ENCODE measurements at places on chromosomes 7 and 10.

GRCh38 chr10:27188897-27189296 lies 33.7 kb downstream of the MASTL start:
- no peak for DNase-seq

GRCh38 chr7:99372275-99373090 lies 2.0 kb upstream of the ARPC1B start:
- DNase-seq, result no peak

DNA sequence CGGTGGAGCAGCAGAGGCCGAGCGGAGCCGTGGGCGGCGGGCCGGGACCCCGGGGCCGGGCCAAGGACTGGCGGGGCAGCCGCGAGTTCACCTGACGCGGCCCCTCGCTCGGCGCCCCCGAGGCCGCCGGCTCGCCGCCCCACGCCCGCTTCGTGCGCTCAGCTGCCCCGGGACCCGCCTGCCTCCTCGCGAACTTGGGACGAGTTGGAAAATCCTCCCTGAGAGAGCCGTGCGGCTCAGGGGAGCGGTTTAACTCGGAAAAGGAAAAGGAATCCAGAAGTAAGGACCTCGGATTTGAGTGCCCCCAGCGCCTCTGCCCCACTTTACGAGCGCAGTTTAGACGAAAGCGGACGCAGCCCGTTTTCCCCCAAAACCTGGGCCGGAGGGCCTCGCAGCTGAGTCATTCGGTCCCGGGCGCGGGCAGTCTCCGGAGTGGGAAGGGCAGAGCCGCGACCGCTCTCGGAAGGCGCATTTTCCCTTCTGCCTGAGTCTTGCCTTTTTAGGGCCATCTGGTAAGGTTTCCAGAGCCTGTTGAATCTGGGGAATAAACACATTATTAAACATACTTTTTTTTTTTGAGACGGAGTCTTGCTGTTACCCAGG lies 744 bp downstream of the CREM start:
- no peak for DNase-seq

GRCh38 chr7:44607141-44608068 lies 978 bp downstream of the OGDH start:
- no peak for DNase-seq

- no peak for DNase-seq
Measured at GRCh38 chr7:90061077-90061476, 93.2 kb upstream of the STEAP1 start.

GRCh38 chr7:68680235-68680872 lies 917.9 kb upstream of the AUTS2 start:
- no peak for DNase-seq

DNA sequence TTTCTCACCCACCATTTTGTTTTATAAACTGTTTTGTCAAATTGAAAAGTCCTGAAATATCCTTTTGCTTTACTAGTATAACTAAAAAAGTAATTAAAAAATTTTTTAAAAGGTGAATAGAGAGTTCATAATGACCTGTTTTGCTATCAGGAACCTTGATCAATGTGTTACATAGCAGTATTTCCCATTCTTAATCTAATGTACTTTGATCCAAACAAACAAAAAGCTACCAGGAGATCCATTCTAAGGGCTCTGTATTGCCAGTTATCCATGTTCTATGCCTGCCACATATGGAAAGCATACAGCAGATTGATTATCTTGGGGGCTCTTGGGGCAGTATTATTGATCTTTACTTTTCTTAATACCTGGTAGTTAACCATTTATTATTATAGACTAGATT lies 32.1 kb downstream of the ZMYND11 start:
- no peak for DNase-seq

DNA sequence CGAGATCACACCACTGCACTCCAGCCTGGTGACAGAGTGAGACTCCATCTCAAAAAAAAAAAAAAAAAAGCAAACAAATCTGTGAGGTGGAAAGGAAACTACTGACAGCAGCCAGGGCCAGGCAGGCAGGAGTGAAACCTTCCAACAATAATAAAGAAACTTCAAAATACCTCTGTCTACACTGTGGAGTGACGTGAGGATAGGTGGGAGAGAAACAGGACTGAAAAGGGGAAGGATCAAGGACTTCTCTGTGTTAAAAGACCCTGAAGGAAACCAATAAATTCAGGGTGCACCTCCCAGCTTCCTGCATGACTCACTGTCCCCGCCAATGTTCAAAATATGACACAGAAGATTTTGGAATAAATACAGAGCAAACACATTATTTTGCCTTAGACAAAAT lies 82.9 kb downstream of the KIAA1549 start:
- no peak for DNase-seq

GRCh38 chr7:122380992-122381391 lies 76.4 kb upstream of the FEZF1 start:
- no peak for DNase-seq

DNA sequence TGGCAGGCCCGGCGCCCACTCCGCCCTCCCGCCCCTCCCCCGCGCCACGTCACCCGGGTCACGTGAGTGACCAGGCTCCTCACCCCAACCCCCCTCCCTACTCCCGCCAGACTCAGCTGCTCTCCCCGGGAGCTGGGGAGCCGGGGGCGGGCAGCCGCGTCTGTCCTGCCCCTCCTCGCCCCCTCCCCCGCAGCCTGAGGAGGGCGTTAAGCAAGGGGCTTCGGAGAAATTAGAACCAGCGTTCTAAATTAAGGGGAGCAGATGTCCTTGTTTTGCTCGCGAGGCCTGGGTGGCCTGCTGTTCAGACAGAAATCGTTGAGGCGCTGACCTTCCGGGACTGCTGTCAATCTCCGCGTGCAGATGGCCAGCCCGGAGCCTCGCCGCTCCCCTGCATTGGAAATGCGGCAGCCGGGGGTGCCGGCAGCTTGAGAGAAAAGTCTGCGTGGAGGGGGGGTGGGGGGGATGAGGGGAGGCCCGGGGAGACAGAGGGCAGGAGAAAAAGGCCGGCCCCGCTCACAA lies 102.2 kb upstream of the ZNF438 start:
- peak; percentile 50 for DNase-seq

DNA sequence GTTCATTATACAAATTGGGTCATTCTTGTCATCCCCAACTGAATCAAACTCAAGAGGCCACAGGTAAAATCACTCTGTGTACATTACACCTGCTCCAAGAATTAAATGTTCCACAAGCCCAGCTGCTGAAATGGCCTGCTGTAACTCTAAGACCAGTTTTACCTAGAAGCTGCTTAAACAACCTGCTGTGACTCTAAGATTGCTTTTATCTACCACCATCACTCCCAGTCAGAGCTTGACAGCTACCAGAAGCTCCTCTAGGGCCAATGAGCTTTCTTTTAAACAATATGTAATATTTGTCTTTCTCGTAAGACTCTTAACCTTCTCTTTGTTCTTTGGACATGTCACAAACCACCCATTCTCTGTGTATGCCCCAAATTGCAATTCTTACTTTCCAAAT lies 141.8 kb upstream of the LRGUK start:
- no peak for DNase-seq

GRCh38 chr7:91434836-91435235 lies 170.6 kb downstream of the FZD1 start:
- no peak for DNase-seq

- DNase-seq, result no peak
Measured at GRCh38 chr10:72315611-72316385, 38.9 kb downstream of the DNAJB12 start.

- no peak for DNase-seq
Measured at GRCh38 chr10:66748217-66748616, 177.6 kb upstream of the LRRTM3 start.

DNA sequence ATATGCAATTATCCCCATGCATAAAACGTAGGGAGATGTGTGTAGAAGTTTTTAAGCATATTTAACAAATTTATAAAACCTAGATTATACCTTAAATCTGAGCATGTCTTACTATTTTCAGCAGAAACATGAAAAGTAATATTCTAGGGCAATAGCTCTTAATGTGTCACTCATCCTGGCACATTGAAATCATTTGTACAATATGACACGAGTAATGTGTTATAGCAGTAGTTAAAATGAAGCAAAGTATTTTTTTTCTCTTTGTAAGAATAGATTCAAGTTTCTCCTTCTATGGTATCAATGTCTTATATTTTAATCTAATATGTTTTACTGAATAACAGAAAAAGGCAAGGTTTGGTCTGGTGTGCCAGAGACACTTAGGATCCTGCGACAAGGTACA lies 274.9 kb upstream of the PLXDC2 start:
- DNase-seq, result no peak

GRCh38 chr7:2512179-2512661 lies 7.4 kb upstream of the LFNG start:
- DNase-seq, result no peak

- no peak for DNase-seq
Measured at GRCh38 chr7:151540146-151540545, 20.5 kb upstream of the RHEB start.

- no peak for DNase-seq
Measured at GRCh38 chr7:3134745-3135144, 91.1 kb upstream of the CARD11 start.

DNA sequence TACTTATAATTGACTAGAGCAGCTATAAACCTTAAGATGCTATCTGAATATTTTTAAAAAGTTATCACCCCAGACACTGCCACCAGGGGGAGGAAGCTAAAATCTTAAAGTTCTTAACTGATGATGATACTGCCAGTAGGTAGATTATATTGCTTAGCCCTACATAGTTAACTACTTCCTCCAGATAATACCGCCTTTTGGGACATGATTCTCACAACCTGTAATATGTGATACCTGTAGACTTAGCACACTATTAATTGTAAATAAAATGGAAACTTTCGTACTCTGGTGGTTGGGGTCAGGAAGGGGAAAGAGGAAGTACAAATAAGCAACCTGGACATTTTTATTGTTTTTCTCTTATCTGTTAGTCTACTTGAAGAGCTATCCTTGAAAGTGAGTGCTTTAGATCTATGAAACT lies 268.9 kb downstream of the ADK start:
- no peak for DNase-seq

- DNase-seq, result no peak
Measured at GRCh38 chr10:15585303-15585715, 134.4 kb downstream of the ITGA8 start.

DNA sequence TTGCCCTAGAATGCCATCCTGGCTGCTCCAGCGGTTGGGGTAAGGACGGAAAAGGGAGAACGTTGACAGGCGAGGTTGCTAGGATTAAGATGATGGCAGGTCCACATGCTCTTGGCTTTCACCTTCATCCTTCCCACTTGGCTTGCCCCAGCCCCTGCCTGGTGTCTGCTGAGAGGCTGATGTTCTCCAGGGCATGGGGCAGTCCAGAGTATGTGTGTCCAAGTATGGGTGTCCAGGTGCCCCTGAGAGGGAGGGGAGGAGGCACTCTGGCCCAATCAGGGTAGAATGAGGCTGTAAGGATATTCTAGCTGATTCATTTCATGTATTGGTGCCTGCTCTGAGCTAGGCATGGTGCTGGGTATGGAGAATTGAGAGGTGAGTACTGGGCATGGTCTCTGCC lies 12.6 kb downstream of the NEURL1 start:
- DNase-seq, result no peak

GRCh38 chr10:91758303-91759146 lies 39.7 kb upstream of the TNKS2 start:
- DNase-seq, result peak; percentile 6

DNA sequence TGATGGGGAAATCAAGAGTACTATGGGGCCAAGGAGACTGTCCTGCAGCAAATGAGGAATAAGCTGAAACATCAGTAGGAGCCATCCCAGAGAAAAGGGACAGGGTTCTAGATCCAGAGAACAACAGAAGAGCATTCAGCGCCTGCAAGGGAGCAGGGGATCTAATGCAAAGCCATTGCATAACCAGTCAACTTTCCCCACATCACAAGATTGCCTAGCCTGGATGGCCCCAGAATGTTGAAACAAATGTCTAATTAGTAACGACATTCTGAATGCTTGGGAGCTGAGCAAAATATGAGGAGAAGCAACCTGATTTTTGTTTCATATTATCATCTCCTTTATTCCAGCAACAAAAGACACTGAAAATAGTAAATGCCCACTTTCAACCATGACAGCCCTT lies 2.7 kb upstream of the MPP7 start:
- DNase-seq, result no peak

DNA sequence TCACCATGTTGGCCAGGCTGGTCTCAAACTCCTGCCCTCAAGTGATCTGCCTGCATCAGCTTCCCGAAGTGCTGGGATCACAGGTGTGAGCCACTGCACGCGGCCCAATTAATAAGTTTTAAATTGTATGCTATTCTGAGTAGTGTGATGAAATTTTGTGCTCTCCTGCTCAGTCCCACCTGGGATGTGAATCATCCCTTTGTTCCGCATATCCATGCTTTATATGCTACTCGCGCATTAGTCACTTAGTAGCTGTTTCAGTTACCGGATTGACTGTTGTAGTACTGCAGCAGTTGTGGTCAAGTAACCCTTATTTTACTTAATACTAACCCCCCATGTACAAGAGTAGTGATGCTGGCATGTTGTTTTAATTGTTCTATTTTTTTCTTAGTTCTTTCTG lies 47.3 kb upstream of the OIT3 start:
- no peak for DNase-seq

DNA sequence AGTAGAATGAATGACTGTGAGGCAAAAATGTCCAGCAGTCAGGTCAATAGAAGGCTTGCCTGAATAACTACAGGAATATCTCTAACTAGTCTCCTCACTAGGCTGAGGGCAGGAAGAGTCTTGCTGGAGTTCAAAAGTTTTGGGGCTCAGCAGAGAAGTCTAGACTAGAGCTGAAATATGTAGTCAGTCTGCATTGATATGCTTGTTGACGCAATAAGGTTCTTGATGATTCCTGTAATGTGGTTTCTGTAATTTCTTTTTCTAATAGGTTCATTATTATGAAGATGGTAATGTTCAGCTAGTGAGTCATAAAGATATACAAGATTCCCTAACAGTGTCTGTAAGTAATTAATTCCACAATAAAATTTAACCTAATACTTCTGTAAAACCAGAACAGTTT lies 41.5 kb upstream of the ST7 start:
- DNase-seq, result no peak

GRCh38 chr7:130838738-130839137 lies 104.7 kb upstream of the KLF14 start:
- DNase-seq, result no peak

DNA sequence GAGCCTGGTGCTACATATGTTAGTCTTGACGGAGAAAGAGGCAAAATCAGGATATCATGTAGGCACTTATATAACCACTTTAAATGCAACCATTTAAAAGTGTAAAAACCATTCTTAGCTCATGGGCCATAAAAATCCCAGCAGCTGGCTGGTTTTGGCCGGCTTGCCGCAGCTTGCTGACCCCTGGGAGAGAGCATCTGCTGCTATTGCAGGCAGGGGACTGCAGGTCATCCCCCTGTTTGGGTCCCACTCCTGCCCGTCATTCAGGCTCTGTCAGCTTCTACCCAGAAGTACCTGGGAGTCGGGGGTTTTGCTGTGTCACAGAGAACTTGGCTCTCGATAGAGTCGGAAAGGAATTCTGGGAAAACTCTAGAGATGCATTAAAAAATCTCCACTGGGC lies 187.4 kb downstream of the CUX1 start:
- no peak for DNase-seq

GRCh38 chr10:109957092-109957797 lies 33.9 kb upstream of the XPNPEP1 start:
- peak; percentile 38 for DNase-seq

- DNase-seq, result no peak
Measured at GRCh38 chr7:30185496-30185895, 50.7 kb downstream of the MTURN start.

Data from NCI-H2107 (cell line).